ENCODE measurements at places on chromosomes 5 and 9. TPM values are rescaled to one million over a fixed set of nuclear protein-coding genes. Genes with fewer than 3 reads are reported as not detected.

Gene TCF7
- polyA plus RNA-seq: 1.7 TPM

Gene PCDHGA1
- polyA plus RNA-seq: 0.29 TPM

Gene ZNF484
- 2.7 TPM for polyA plus RNA-seq

Gene GPR150
- polyA plus RNA-seq: 0.05 TPM

Gene CDC26
- 27.7 TPM for polyA plus RNA-seq

Gene RAPGEF1
- polyA plus RNA-seq: 23.6 TPM

Gene TAS2R1
- polyA plus RNA-seq: not detected

Gene CSF1R
- polyA plus RNA-seq: 8.1 TPM

Gene C5orf52
- not detected for polyA plus RNA-seq

Gene GARIN3
- not detected for polyA plus RNA-seq

Gene RMI1
- polyA plus RNA-seq: 3.2 TPM

Gene STKLD1
- 2.3 TPM for polyA plus RNA-seq

Gene HSPB3
- 2.1 TPM for polyA plus RNA-seq

Gene NR4A3
- polyA plus RNA-seq: 2.8 TPM

Gene FAM78A
- 9.4 TPM for polyA plus RNA-seq

Gene SCGB3A2
- polyA plus RNA-seq: 0.36 TPM

Gene TMC1
- 0.12 TPM for polyA plus RNA-seq

Gene F2RL1
- 1.8 TPM for polyA plus RNA-seq

Gene PCDHA10
- polyA plus RNA-seq: 0.06 TPM

Gene ZNF883
- 2.1 TPM for polyA plus RNA-seq

Gene PKN3
- polyA plus RNA-seq: 4.6 TPM

Gene ARID3C
- not detected for polyA plus RNA-seq

Gene CCL28
- 3.2 TPM for polyA plus RNA-seq

Gene PRDM9
- not detected for polyA plus RNA-seq

Gene SHC3
- 0.05 TPM for polyA plus RNA-seq

Gene TXNDC8
- not detected for polyA plus RNA-seq

Gene DBH
- 0.28 TPM for polyA plus RNA-seq

Gene PCDHGB5
- polyA plus RNA-seq: 4.5 TPM

Gene DDX4
- not detected for polyA plus RNA-seq

Gene SELENOP
- polyA plus RNA-seq: 528 TPM

Gene NRARP
- polyA plus RNA-seq: 3.4 TPM

Gene ADAMTS2
- 26.7 TPM for polyA plus RNA-seq

Gene MAMDC2
- polyA plus RNA-seq: 96.6 TPM

Gene AGXT2
- polyA plus RNA-seq: not detected

Gene CAMLG
- 84.6 TPM for polyA plus RNA-seq

Gene OBP2B
- not detected for polyA plus RNA-seq

Gene EGFL7
- 105 TPM for polyA plus RNA-seq

Gene SPINK4
- polyA plus RNA-seq: not detected
